Epithelial cell of alveolus of lung (primary cell): ENCODE measurements at places on chromosomes 4 and X. TPM values are rescaled to one million over a fixed set of nuclear protein-coding genes. Genes with fewer than 3 reads are reported as not detected.

TMEM154 gene
- total RNA-seq, result 0.72 and 11.0 TPM in 2 replicates

ZNF280C gene
- 4.5 and 8.3 TPM in 2 replicates for total RNA-seq

RP2 gene
- total RNA-seq, result 9.6 and 10.2 TPM in 2 replicates

ZCCHC13 gene
- not detected in 2 replicates for total RNA-seq
